ENCODE measurements at places on chromosomes 4 and X.

DNA sequence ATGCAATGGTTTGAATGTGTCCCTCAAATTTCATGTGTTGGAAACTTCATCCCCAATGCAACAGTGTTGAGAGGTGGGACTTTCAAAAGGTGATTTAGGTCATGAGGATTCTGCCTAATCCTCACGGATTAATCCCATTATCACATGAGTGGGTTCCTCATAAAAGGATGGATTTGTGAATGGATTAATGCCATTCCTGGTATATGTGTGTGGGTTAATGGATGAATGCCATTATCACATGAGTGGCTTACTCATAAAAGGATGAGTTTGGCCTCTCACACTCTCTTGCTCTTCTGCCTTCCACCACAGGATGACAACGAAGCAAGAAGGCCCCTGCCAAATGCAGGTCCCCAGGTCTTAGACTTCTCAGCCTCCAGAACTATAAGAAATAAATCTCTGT, 30.5 kb upstream of the NEUROG2 start:
- H3K36me3 ChIP-seq: no peaks in the 10 kb centered on the region
- H3K27me3 ChIP-seq: no peaks in the 10 kb centered on the region
- H3K27ac ChIP-seq: no peak overlapping the region
- no peak for DNase-seq
- H3K4me1 ChIP-seq: no peaks in the 10 kb centered on the region

DNA sequence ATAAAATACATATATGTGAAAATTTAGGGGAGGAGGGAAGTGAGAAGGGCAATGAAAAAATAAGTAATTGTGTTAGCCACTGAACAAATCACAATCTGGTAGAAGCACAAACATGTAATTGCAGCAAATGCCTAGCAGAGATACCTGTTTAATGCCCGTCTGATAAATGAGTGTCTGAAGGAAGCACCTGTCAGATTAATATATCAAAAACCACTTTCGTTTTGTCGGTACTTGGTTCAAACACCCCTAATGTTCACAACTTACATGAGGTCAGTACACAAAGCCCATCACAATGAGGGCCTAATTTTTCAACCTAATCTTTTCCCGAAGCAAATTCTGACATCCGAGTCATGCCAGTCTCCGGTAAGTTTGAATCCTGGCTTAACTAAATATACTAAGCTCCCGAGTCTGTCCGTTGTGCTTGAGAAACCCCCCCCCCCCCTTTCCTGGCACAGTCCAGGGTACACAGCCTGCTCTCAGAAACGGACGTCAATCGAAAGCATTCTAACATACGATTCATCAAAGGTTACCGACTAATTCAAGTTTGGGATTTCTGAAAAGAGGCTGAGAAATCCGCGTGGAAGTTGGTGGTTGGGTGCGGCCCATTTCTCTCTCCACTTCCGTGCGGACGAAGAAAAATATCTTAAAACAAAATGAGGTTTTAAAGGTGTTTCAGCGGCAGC, 758 bp downstream of the SDAD1 start:
- DNase-seq: peak; percentile 27
- H3K36me3 ChIP-seq: no peaks in the 10 kb centered on the region
- H3K4me1 ChIP-seq: peaks cover 31% of the 10 kb centered on the region
- H3K4me3 ChIP-seq: peak overlapping the region; percentile 87
- no peaks in the 10 kb centered on the region for H3K27me3 ChIP-seq
- H3K27ac ChIP-seq: peak overlapping the region; percentile 77

DNA sequence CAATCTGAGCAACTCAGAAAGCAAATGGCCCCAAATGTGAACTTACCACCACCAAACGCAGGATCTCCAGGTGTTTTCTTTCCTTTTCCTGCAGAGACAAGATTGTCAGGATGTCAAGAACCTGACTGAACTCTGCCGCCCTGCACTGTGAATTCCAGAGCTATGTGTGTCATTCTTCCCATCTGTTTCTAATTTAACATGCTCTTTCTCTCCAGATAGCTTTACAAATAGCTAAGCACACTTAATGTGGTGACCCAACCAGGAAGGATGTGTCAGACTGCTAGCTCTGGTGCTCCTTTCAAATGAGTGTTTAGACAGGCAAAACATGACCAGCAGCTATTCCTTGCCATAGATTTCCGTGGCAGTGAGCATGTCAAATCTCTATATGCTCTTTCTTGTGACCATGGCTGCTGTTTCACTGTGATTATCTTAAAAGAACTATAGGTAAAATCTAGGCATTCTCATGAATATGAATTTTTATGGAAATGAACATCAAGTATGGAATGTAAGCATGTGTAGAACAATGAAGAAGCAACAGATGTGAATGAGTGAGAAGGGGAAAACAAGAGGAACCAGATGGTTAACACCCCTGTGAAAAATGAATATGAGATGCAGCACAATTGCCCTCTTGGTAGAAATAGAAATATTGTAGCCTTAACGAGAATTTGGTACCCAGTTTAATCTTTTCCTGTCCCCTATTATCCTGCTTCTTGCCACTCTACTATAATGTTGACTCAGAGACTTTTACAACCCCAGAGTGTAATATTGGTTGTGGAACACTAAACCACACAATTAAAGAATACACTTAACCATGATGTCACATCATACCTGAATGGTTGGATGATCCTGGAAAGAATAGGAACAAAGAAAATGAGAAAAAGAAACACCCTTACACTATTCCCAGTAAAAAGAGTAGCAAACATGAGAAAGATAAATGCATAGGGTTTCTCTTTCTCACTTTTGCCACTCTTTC, 247.8 kb upstream of the DKK2 start:
- no peaks in the 10 kb centered on the region for H3K27me3 ChIP-seq
- no peak overlapping the region for H3K27ac ChIP-seq
- no peak for DNase-seq
- H3K4me1 ChIP-seq: no peaks in the 10 kb centered on the region
- H3K4me3 ChIP-seq: no peak overlapping the region

- no peaks in the 10 kb centered on the region for H3K27me3 ChIP-seq
- no peaks in the 10 kb centered on the region for H3K4me1 ChIP-seq
- H3K36me3 ChIP-seq: no peaks in the 10 kb centered on the region
- H3K4me3 ChIP-seq: no peak overlapping the region
- DNase-seq: no peak
These were observed 6.9 kb upstream of the GPR78 start for GRCh38 chr4:8573266-8573665.

DNA sequence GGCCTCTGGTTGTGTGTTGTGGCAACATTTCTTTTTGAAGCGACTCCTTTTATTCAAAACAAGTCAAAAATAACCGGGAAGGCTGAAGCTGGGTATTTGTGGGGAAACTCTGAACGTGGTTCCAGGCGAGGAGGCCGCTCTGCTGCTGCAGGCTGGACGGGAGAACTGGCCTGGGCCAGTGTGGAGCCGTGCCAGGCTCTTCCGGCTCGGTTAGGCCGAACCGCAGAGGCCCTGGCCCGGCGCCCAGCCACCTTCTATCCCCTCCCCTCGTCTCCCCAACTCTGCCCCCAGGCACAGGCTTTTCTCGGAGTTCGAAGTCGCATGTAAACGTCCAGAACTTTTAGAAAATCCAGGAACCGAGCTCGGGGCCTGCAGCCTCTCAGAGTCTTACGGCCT, 2.4 kb upstream of the BCOR start:
- peak overlapping the region; percentile 35 for H3K27ac ChIP-seq
- peak overlapping the region; percentile 42 for H3K4me3 ChIP-seq
- H3K36me3 ChIP-seq: no peaks in the 10 kb centered on the region
- H3K4me1 ChIP-seq: peaks cover 25% of the 10 kb centered on the region

GRCh38 chr4:186722796-186723291, 812 bp downstream of the FAT1 start:
- H3K27me3 ChIP-seq: peaks cover 43% of the 10 kb centered on the region
- H3K27ac ChIP-seq: no peak overlapping the region
- H3K4me1 ChIP-seq: peaks cover 3% of the 10 kb centered on the region

DNA sequence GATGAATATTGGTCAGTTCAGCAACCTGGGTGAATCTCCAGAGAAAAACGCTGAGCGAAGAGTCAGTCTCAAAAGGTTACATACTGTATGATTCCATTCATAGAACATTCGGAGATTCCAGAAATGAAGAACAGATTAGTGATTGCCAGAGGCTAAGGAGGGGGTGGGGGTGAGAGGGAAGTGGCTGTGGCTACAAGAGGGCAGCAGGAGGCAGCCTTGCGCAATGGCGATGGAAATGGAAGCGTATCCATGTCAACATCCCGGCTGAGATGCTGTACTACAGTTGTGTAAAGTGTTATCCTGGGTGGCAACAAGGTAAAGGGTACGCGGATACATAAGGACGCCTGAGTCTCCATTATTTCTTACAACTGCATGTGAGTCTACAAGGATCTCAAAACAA, 18.0 kb downstream of the LYAR start:
- H3K4me3 ChIP-seq: no peak overlapping the region
- no peak overlapping the region for H3K27ac ChIP-seq
- no peaks in the 10 kb centered on the region for H3K4me1 ChIP-seq
- H3K27me3 ChIP-seq: no peaks in the 10 kb centered on the region
- DNase-seq: no peak
